Fibroblast of mammary gland (primary cell): ENCODE measurements at places on chromosomes 13 and 19.

GRCh38 chr13:93926425-93926824 is 553.1 kb downstream of the DCT start:
- DNase-seq: no peak

DNA sequence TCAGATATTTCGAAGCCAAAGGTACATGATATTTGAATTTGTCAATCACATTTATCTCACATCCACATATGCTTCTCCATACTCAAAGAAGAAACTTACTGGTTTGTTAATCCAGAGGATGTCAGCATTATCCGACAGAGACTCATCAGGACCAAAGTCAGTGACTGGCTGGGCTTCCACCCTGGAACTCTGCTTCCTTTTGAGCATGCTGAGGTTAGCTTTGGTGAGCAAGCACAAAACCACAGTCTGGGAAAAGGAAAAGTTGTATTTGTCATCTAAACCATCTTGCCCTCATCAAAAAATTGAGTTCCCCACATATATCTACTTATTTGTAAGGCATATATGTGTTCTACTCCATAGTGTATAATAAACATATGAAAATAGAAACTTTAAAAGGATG is 17.4 kb downstream of the NALCN start:
- DNase-seq: peak; percentile 86

- DNase-seq: no peak
Observed at GRCh38 chr13:110166598-110166997, 140.4 kb downstream of the COL4A1 start.

DNA sequence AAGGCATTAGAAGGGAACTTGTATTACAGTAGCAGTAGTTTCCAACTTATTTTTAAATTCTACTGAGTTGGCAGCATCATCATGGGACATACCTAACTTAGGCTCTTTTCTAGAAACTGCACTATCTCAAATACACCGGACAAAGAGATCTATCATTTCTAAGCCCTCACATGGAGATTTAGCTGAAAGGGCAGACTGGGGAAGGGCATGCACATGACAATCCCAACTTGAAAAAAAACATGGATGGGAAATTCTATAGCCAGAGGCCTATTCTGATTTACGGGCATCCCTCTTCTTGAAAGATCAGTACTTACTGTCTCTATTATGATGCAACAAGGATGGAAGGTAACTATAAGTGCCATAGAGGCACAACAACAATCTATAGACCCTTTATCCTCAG is 1328.6 kb downstream of the UQCRFS1 start:
- DNase-seq: no peak

- DNase-seq: no peak
Observed at GRCh38 chr13:103156346-103156998, 90.3 kb upstream of the SLC10A2 start.

DNA sequence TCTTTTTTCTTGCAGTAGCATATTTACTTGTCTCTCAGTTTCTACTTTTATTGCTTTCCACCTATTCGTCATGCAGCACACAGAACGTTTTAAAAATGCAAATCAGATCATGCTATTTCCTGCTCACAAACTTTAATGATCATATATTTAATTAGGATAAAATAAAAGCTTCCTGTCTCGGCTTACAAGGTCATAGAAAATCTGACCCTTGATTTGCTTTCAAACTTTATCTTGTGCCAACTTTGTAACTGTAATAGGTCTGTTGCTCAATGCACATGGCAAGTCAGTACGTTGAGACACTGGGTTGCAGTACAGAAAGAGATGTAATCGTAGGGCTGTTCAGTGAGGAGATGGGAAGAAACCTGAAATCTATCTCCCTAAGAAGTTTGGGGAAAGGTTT is 95.6 kb upstream of the CSNK1A1L start:
- no peak for DNase-seq

DNA sequence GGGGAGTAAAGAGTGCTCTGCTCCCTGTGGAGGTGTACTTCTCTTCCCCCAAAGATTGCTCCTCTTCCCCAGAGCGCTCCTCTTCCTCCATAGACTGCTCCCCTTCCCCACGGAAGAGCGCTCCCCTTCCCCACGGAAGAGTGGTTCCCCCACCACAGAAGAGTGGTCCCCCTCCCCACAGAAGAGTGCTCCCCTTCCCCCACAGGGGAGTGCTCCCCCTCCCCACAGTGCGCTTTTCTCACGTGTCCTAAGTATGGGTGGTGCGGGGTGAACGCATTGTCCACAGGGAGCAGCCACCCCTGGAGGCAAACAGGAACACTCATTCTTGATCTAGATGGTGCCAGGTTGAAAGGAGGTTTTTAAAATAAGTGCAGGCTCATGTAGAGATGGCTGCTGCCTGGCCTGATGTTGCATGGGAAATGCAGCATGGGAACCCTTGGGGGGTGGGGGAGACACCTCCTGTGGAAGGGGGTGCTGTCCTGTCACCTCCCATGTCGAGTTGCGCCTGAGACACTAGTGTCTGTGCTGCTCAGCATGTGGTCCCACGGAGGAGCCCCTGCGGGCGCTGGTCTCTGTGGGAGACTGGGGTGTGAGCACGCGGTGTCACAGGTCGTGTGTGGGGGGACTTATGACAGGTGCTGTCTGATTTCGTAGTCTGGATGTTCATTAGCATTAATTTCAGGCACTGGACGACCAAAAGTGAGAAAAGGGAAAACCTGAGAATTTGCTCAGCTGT is 52.2 kb downstream of the ATP11A start:
- DNase-seq: no peak

DNA sequence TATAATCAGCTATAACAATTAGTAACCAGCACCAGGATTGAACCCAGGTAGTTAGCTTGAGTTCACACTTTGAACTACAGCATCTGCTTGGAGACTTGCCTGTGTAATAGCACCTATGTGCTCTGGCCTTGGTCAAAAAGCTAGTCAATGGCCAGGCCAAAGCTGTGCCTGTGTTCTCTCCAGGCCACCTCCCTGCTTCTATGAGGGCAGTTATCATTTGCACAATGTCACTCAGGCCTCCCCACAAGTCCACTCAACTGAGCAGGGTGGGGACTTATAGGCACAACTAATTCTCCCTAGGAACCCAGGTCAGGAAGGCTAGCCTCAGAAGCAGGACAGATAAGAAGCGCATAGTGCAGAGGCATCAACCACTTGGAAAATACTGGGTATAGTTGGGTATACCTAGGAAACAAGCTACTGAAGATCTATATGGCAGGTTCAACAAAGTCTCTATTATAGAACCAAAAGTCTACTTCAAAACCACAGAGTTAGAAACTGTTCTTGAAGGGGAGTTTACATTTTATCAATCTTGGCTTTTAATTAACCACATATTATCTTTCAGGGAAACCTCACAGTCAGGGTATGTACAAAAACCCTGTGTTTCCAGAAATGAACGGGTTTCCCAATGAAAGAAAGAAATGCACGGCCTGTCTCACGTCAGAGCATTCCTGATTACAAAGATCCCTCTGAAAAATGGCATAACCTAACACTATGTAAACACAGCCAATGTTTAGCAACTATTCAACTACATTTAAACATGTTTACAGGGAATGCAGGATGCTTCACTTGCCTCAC is 140.9 kb downstream of the ABCC4 start:
- no peak for DNase-seq

DNA sequence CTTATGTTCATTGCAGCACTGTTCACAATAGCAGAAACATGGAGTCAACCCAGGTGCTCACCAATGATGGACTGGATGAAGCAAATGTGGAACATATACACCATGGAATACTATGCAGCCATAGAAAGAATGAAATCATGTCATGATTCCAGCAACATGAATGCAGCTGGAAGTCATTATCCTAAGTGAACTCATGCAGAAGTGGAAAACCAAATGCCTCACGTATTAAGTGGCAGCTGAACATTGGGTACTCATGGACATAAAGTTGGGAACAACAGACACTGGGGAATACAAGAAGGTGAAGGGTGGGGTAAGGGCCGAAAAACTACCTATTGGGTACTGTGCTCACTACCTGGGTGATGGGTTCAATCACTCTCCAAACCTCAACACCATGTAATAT is 915.9 kb downstream of the UQCRFS1 start:
- DNase-seq: peak; percentile 76

- DNase-seq: peak; percentile 8
Observed at GRCh38 chr13:109198585-109198984, 569.2 kb downstream of the MYO16 start.

GRCh38 chr19:51204321-51204720 is 20.6 kb upstream of the CD33 start:
- DNase-seq: no peak
